ENCODE measurements at places on chromosomes 16 and 17.

DNA sequence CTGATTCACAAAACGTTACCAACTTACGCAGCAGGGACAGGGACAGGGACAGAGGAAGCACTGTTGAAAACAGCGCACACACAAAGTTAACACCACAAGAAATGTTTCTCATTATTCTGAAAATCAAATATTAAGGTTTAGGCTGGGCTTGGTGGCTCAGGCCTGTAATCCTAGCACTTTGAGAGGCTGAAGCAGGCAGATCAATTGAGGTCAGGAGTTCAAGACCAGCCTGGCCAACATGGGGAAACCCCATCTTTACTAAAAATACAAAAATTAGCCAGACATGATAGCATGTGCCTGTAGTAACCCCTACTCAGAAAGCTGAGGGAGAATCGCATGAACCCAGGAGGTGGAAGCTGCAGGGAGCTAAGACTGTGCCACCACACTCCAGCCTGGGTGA lies 4.2 kb downstream of the CYTH1 start:
- DNase-seq = no peak

- no peak for DNase-seq
Observed at GRCh38 chr17:7296189-7296861, 1.9 kb upstream of the YBX2 start.

GRCh38 chr16:89155184-89155679 lies 16.3 kb upstream of the CDH15 start:
- no peak for DNase-seq

- DNase-seq = no peak
Observed at GRCh38 chr17:49442041-49442440, 27.4 kb upstream of the PHB1 start.

GRCh38 chr17:76076765-76077583 lies 2.0 kb upstream of the ZACN start:
- DNase-seq = no peak

DNA sequence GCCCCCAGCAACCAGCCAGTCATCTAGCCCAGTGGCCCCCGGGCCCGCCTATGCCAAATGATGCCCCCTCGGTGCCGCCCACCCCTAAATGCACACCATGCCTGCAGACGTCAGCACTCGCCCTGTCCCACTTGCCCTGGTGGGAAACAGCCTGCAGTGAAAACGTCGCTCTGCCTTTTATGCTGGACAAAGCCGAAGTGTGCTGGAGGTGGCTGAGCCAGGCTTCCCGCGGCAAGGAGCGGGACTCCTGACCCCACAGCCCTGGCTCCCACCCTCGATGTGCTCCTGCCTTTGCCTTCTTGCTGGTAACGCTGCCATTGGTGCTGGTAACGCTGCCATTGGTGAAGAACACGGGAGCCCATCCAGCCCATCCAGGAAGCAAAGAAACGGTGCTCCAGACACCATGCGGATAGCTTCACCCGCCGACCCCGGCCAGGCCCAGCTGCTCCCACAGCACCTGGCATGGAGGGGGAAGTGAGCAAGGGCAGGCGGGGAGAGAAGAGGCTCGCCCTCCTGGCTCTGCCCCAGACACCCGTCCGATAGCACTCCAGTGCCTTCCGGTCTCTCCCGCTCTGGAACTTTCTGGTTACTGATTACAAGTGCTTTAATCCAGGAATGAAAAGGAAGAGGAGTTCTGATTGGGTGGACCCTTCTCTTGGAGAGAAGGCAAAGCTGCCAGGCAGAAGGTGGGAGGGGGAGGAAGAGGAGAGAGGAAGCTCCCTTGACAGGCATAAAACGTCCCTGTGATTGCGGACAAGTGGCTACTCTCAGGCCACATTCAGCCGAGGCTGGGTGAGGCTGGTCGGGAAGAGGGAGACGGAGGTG lies 4.0 kb upstream of the BAIAP2 start:
- no peak for DNase-seq

- DNase-seq = no peak
Observed at GRCh38 chr16:80059836-80060235, 459.3 kb upstream of the MAF start.

DNA sequence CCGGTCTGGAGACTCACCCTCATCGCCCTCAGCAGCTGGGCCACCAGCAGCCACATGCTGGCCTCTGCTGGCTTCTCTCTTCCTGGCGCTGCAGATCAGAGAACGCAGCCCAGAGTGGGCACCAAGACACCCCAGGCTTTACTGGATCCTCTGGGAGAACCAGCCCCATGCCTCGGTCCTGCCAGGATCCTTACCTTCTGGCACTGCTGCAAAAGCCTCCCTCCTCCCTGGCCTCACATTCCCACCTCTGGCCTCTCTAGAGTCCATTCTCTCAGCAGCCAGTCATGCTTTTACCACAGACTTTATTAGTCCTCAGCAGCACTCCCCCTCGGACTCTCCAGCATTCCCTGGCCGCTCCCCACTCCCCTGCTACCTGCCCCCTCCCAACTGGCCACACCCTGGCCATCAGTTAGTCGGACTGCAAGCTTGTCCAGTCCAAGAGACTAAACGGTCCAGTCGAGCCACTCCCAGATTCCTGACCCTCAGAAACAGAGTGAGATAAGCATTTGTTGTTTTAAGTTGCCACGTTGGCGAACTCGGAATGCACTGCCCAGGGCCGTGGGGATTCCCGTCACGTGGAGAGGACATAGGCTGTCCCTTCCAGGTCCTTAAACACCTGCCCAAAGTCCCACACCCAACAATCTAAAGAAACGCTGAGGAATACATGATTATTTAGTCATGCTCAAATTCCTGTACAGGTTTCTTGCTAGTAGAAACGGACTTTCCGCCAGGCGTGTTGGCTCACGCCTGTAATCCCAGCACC lies 5.9 kb upstream of the SPG7 start:
- no peak for DNase-seq

- no peak for DNase-seq
Observed at GRCh38 chr16:59510008-59510424, 775.9 kb upstream of the GOT2 start.

DNA sequence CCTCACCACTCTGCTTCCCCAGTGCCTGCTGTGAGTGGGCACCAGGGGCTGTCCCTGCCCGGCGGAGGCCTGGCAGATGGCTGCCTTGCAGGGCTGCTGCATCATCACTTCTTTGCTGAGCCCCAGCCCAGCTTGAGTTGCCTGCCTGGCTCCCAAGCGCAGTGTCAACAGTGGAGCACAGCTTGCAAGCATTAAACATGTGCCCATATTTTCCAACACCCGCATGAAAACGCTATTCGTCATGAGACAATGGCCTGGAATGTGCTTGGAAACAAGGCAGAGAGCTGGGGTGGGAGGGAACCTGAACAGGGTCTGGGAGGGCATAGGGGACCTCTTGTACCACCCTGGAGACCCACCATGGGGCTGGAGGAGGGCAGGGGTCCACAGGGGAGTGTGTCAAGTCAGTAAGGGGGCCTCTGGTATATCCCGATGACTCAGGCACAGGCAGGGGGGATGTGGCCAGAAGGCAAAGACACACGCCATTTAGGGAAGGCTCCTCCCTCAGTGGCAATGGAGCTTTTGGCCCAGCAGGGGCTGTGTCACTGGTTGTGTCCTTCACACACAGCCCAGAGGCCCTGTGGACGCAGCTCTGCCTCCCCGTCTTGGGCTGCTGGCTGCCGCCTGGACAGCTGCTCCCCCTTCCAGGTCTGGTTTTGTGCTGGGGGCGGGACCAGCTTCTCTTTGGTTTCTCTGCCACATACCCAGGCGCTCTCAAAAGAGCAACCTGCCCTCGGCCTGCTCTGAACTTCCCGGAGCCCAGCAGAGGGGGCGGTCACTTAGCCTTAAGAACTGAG lies 17.4 kb upstream of the MTSS2 start:
- DNase-seq = no peak

DNA sequence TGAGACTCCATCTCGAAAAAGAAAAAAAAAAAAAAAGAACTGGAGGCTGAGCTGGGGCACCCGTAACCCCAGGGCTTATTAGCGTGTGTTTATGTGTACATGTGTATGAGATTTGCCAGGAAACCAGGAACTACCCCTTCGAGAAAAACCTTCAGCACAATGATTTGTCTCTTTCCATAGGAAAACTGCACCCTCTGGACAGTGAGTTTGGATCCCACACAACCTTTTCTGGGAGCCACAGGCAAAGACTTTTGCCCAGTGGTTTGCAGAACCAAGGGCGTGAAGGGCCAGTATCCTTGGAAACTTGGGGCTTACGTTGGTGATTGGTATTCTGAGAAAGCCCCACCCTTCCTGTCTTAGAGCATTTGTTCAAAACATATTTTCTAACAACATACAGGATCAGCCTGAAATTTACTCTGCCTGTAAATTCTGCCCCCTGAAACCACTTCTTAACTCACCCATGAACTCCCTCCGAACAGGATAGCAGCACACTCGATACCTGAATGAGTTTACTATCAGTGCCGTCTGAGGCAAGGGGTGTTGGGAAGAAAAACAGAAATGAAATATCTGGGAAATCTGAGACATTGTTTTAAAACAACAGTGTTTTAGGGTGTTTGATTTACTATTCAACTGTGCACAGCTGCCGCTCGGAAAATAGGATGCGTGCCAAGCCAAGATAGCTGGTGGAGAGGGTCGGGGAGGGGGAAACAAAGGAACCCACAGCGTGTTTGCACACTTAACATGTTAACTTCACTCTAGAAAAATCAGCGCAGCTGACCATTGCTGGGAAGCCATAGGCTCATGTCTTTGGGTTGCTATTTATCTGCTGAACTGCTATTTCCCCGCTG lies 40.2 kb upstream of the MAF start:
- no peak for DNase-seq

DNA sequence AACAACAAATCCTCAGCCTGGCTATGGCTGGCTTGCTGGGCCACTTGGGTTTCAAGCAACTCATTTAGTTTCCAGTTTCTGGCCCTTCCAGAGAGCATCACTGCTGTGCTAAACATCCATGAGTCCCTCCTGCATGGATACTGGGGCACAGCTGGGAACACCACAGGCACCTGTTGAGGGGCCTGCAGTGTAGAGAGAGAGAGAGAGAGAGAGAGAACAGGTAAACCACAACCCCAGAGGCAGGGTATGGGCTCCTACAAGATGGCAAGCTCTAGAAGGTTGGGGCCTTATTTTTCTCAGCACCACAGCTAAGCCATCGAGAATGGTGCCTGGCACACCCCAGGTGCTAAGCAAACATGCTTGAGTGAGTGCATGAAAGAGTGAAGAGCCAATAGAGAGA lies 120.3 kb downstream of the RBFOX3 start:
- DNase-seq = no peak

DNA sequence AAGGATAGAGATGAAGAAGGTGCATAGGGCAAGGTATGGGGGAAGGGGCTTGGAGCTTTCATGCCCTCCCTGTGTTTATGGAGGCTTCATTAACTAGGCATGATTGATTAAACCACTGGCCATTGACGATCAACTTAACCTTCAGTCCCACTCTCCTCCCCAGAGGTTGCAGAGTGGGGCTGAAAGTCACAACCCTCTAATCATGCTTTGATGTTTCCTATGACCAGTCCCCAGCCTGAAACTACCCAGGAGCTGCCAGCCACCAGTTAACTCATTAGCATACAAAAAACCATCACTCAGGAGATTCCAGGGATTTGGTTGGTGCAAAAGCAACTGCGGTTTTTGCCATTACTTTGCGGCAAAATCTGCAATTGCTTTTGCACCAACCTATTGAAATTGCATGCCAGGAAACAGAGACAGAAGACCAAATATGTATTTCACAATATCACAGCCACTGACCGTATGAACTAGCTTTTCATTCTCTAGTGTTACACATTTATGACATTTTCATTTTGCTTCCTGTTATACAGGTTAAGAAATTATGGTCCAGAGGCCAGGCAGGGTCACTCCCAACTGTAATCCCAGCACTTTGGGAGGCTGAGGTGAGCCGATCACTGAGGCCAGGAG lies 5.4 kb downstream of the GFOD2 start:
- DNase-seq = no peak

- no peak for DNase-seq
Observed at GRCh38 chr17:31680126-31680525, 178.9 kb downstream of the COPRS start.

- no peak for DNase-seq
Observed at GRCh38 chr16:17518441-17518840, 47.7 kb upstream of the XYLT1 start.

GRCh38 chr16:67963292-67963661 lies 5.2 kb downstream of the SLC12A4 start:
- DNase-seq = no peak

DNA sequence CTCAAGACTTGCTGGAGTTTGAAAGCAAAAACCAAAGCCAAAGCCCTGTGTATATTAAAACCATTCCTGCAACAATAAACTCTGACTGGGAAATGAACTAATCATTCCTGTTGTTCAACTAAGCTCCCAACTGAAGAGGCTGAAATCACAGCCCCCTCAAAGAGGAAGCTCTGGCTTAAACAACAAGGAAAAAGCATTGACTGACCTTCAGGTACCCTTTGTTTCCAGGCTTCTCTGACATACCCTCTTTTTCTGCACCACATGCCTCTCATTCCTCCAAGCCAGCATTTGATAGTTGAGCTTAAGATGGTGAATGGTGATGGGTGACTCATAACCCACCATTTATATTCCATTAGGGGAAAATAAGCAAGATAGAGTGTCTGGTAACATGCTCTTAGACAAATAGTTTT lies 470.9 kb upstream of the SOX9 start:
- no peak for DNase-seq

DNA sequence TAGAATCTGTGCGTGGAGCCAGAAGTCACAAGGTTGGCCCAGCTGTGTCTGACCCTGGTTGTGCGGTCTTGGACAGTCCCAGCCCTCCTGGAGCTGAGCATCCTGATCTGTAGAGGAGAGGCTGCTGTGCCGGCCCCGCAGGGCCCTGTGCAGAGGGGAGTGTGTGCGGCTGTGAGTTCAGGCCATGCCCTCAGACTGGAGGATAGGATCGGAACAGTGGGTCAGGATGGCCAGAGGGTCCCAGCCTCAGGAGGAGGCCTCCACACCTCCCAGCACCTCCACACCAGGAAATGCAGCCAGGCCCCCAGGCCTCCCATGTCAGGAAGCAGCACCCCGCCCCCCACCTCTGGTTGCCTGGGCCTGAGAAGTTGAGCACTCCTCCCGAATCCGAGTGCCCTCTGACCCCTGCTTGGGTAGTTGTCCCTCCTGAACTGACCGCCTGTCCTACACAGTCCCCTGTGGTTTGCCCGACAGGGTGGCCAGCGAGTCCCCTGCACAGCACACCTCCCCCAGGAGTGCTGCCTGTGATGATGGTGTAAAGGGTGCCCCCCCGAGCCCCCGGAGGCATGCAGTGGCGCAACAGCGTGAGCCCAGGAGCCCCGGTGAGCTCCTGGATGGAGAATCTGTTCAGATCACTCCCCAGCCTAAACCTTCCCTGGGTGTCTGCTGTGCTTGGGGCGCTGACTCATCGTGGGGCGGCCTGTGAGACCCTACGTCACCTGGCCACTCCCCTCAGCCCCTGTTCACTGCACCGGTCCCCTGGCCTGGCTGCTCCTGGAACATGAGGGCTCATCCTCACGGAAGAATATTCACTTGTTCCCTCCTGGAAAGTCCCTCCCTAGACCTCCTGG lies 285.2 kb downstream of the SEC14L1 start:
- no peak for DNase-seq

Measured in central memory CD8-positive, alpha-beta T cell (primary cell).